Amniotic stem cell (primary cell): ENCODE measurements at places on chromosomes 2 and 18.

- no peak for DNase-seq
These were observed 225.0 kb downstream of the TTC32 start for GRCh38 chr2:19676770-19677169.

- no peak for DNase-seq
These were observed 128.0 kb downstream of the EPHA4 start for GRCh38 chr2:221444106-221444505.

DNA sequence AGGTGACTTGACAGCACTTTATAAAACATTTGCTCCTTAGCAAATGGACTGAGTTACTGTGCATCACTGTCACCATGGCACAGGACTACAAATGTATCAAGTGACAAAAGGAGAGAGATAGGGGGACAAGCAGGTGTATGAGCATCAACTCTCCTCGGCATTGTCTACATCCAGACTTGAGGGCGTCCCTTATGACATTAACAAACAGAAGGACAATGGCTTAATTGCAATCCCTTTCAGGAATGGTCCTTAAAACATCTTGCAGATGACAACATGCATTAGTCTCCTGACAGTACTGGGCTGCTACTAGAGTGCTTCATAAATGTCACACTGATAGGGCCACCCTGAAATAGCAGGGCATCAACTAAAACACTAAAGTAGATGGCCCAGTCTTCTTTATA, 198.8 kb downstream of the PDE1A start:
- DNase-seq: no peak

DNA sequence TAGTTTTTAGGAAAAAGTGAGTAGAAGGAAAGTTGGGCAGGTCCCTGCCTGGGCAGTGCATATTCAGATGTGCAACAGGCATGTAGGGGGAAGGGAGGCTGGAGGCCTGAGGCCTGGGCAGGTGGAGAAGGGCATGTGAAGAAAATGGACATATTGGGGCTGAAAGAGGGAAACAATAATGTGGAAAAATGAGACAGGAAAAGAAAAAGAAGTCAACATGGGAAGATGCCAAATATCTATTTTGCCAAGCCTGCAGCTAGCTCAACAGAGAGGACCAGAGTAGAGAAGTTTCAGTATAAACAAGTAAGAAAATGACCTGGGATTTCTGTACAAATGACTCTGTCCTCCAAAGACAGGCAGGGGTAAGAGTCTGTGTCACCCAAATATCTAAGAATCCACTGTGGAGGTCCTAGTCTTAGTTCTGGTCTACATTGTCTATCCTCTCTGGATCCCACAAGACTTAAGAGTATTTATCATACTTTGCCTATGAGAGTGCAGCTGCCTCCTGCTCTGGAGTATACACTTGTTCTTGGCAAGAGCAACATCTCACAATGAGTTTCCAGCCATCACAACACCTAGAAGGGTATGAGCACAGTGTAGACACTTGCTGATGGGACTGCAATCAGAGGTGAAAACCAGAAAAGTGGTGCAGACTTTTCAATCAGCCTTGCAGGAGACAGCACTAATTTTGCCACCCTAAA, 80.2 kb downstream of the CLHC1 start:
- no peak for DNase-seq

DNA sequence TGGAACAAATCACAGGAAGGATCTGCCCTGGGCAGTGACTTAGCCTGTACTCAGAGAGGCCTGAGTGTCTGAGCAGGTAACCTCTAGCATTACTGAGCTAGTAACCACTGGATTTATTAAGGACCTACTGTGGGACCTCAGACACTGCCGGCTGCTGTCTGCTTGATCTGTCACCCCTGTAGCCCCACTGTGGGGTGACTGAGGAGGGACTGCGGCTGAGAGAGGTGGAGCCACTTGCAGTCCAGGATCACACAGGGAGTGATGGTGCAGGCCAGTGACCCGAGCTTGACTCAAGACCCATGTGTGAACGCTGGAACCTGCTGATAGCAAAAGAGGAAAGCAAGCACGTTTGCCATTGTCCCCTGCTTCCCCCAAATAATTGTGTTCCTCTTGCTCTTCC, 15.6 kb downstream of the CHMP1B start:
- no peak for DNase-seq

DNA sequence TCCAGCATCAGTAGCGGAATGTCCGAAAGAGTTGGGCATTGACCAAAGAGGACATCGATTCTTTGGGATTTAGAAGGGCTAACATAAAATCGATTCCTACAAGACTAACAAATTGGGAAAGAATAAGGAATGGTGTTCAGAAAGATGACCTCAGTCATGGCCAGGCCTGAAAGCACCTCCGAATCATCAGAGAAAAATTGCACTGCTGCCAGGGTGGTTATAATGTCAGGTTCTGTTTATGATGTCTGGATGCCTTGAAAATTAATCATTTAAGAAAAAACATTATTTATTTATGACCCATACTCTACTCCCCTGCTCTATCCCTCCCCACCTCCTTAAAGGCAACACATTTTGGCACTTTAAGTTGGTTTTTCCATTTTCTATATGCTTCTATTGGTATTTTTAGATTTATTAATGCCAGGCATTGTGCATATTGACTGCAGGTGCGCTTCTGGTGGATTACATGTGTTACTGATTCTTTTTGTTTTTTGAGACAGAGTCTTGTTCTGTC, 104.7 kb downstream of the MYCN start:
- no peak for DNase-seq

DNA sequence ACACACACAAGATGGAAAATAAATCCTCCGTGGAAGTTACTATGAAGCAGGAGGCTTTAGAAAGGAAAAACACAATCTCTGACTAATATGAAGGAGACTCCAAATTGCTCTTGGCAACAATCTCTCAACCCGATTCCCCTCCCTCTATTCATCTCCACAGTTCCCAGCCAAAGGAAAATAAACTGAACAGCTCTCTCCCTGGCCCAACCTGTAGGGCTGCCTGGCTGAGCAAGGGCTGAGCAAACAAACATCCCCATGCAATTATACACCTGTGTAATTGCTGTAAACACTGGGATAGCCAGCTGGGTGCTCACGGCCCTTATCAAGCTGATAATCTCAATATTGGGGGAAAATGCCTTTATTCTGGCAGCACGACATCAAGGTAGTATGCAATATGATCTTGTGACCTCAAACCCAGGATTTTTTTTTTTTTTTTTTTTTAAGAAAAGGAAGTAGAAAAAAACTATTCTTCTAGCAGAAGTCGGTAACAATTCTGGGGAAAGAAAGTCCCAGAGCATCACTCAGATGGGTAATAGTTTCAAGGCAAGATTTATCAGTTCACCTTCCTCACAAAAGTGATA, 203.3 kb upstream of the SMAD2 start:
- no peak for DNase-seq

DNA sequence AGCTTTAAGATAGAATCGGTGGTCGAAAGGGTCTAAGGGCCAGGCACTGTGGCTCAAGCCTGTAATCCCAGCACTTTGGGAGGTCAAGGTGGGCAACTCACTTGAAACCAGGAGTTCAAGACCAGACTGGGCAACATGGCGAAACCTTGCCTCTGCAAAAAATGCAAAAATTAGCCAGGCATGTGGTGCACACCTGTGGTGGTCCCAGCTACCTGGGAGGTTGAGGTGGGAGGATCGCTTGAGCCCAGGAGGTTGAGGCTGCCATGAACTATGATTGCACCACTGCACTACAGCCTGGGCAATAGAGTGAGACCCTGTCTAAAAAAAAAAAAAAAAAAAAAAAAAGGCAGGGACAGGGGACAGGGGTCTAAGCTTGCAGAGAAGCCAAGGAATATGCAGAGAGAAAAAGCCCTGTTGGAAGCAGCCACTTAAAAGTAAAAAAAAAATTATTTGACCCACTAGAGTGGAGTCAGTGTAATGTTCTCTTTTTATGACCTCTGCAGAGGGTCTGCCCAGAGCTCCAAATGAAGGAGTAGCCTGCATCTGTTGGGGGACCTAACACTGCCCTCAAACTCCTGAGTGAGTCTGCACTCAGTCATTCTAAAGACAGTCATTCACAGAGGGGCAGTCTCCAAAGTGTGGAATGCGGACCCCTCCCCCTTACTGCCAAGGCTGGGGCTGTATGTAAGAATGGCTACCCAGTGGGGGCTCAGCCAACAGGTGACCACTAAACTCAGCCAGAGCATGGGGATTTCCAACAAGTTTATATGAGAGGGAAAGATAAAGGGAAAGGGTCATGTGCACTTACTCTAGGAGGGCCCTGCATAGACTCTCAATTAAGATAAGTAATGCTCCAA, 118.5 kb upstream of the CDCA7 start:
- DNase-seq: no peak

- DNase-seq: no peak
These were observed 151.0 kb upstream of the GATA6 start for GRCh38 chr18:22018366-22018765.

DNA sequence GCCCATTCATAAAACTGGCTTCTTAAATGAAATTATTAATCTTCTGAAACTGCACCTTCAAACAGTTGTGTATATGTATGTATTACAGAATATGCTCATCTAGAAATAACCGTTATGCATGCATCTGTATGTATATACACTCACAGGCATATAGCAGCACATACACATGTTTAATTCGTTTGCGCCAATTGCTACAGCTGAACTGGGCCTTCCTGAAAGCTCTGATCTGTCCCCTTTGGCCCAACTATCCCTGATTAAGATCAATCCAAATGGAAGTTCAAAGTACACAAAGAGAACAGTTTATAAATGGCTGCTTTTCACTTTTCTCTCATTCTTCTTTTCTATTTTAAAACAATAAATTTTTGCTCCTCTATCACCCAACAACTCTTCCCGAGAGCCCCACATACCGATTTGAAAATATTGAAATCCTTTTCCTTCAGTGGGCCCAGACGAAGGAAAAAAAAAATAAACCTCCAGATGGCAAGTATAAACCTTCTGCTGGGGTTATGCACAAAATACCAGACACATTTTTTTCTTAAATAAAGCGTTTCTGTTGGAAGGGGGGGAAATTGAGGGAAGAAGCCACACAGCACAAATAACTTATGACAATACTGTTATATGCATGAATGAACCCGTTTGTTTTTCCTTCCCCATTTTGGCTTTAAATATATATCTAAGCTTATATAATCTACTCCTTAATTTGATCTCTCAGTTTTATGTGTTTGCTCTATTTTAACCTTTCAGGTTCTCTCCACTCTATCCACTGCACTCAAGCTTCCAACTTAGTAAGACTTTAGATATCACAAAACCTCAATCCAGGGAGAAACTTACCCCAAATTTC, 267.3 kb downstream of the TCF4 start:
- no peak for DNase-seq

GRCh38 chr2:233385489-233386044, 31.3 kb downstream of the DGKD start:
- no peak for DNase-seq

DNA sequence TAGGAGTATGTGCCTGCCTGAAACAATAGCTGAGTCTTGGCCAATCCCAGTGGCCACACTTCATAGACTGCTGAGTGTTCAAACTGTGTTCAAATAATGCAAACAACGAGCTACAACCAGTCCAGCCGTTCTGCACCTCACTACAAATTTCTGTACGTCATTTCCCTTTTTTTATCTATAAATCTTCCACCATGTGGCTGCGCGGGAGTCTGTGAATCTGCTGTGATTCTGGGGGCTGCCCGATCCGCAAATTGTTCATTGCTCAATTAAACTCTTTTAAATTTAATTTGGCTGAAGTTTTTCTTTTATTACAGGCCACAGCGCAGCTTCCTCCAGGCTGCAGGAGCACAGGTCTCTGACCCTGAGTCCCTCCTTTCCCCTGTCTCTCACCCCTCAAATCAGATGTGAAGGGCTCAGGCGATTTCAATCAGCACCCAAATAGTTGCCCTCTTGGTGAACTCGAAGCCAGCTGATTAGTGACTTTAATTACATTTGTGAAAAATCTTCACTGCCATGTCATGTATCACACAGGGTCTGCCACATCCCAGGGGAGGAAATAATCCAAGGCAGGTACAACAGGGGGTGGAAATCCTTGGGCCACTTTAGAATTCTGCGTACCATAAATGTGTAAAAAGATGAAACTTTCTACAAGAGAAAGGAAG, 145.6 kb downstream of the NDUFA10 start:
- no peak for DNase-seq

- peak; percentile 62 for DNase-seq
These were observed 217.8 kb downstream of the OSR1 start for GRCh38 chr2:19140463-19141208.

- DNase-seq: no peak
These were observed 218.3 kb upstream of the SMAD7 start for GRCh38 chr18:49169037-49169521.

GRCh38 chr2:73772819-73773218, 7.1 kb downstream of the DUSP11 start:
- no peak for DNase-seq

GRCh38 chr2:21515903-21516302, 392.1 kb downstream of the TDRD15 start:
- no peak for DNase-seq

DNA sequence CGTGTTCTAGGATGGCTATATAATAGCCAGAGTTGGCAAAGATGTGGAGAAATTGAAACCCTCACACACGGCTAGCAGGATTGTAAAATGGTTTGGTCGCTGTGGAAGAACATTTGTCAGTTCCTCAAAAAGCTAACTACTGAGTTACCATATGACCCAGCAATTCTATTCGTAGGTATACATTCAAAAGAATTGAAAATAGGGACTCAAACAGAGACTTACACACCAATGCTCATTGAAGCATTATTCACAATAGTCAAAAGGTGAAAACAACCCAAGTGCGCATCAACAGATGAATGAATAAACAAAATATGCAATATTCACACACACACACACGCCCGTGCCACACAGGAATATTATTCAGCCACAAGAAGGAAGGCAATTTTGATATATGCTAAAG, 98.7 kb downstream of the PLA2R1 start:
- no peak for DNase-seq

- DNase-seq: no peak
These were observed 67.9 kb downstream of the POLR1A start for GRCh38 chr2:86037795-86038192.

- DNase-seq: no peak
These were observed 152.9 kb downstream of the LRRTM1 start for GRCh38 chr2:80151651-80152050.

- no peak for DNase-seq
These were observed 291.9 kb upstream of the SPRED2 start for GRCh38 chr2:65724336-65724735.

GRCh38 chr2:201264472-201265173, 4.3 kb downstream of the CASP8 start:
- no peak for DNase-seq

GRCh38 chr18:63676526-63677323, 15.0 kb upstream of the SERPINB3 start:
- DNase-seq: no peak

- DNase-seq: no peak
These were observed 2.1 kb downstream of the LBH start for GRCh38 chr2:30233271-30234009.

- no peak for DNase-seq
These were observed 87.9 kb upstream of the ITGA6 start for GRCh38 chr2:172339371-172340010.

DNA sequence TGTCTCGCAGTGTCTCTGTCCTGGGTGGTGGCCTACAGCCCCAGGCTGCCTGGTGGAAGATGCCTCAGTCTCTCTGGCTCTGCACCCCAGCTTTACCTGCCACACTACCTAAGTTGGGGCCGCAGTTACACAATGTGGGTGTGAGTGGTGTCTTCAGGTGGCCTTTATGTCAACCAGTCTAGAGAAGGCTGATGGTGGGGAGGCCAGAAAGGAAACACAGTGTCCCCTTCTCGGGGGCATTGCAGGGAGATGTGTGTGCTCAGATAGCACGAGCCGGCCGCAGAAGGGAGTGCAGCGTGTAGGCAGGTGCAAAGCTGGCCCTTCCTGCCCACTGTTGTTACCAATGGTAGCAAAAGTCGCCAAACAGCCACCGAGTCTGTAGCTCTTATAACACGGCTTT, 216.1 kb downstream of the SH3RF3 start:
- no peak for DNase-seq

- no peak for DNase-seq
These were observed 297.4 kb downstream of the TGIF1 start for GRCh38 chr18:3747176-3747973.
